Inflammatory macrophage treated with lipopolysaccharide for 1 hour (primary cell): ENCODE measurements at places on chromosomes 13 and 19.

- DNase-seq, result no peak
Observed at GRCh38 chr13:78499802-78500201, 103.5 kb downstream of the POU4F1 start.

DNA sequence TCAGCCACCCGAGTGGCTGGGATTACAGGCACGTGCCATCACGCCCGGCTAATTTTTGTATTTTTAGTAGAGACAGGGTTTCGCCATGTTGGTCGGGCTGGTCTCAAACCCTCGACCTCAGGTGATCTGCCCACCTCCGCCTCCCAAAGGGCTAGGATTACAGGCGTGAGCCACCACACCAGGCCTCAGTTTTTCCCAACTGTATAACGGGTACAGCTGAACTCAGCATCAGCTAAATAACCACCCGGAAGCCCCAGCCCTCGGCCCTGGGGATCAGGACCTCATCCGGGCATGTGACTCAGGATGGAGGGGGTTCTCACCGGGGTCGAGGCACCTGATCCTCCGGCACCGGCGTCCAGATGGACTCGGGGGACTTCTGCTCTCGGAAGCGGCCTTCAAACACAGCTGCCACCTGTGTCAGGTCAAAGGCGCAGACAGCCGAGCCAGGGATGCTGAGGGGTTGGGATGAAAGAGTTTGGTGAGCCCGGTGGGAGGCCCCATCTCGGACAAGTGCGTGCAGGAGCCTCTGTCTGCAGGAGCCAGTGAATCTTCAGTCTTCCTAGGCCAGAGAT is 8.9 kb downstream of the SEMA6B start:
- no peak for DNase-seq

GRCh38 chr13:111337206-111337605 is 16.8 kb downstream of the TEX29 start:
- DNase-seq, result no peak

DNA sequence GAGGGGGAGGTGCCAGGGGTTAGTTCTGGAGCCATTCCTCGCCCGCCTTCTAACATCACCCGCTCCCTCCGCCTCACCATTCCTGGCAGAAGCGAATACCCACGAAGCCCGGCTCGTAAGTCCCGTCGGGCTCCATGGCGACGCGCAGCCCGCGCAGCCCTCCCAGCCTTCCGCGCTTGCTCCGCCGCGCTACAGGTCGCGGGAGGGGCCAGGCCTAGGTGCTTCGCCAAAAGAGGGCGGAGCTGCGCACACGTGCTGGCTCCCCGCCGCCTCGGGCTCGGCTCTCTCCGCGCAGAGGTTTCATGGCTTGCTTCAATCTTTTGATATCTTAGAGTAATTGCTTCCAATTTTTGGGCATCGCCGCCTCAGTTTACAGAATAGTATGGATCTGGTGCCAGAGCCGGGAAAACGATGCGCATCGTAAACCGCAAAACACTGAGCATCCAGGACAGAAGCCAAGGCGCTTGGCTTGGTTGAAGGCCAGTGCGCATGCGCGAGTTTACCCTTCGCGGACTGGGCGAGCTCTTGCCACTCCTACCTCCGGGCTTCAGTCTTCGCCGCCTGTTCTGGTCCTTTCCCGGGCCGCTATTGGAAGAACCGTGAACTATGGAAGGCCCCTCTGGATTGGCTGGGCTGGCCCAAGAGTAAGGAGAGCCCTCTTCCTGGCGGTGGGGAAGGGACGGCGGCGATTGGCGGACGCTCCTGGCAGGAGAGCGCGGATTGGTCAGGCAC is at the start of gene POLR2I:
Gene POLR2I (minus strand): TSS at position 155 of the 732 bp plus-strand sequence. CDS start 19 bp downstream, at position 136.
- peak; percentile 100 for DNase-seq

DNA sequence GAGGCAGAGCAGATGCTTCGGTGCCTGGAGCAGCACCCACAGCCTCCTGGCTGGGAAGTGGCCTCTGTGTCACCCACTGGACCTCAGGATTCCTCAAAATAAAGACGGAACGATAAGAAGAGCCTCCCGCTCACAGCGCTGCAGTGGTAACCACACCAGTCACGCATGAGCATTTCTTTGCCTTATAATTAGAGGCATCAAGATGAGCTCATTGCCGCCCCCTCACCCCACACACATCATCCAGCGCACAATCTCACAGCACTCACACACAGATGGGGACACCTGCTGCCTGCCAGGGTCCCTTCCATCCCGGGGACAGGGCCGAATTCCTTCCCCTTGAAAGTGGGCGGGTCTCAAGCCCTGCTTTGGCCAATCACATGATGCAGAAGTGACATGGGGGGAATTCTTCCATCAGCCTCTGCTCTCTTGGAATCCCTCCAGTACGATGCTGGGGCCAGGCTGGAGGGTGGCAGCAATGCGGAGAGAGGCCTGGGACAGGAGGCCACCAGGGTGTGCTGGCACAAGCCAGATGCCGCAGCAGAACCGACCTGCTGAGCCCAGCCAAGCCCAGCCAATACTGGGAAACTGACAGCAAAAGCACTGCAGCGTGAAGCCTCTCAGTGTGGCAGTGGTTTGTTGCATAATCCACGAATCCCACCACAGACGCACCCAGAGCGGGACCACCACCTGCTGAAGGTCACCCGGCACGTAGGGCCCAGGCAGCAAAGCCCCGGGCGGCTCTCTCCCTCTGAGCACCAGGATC is 16.0 kb downstream of the PIP5K1C start:
- DNase-seq, result peak; percentile 76

DNA sequence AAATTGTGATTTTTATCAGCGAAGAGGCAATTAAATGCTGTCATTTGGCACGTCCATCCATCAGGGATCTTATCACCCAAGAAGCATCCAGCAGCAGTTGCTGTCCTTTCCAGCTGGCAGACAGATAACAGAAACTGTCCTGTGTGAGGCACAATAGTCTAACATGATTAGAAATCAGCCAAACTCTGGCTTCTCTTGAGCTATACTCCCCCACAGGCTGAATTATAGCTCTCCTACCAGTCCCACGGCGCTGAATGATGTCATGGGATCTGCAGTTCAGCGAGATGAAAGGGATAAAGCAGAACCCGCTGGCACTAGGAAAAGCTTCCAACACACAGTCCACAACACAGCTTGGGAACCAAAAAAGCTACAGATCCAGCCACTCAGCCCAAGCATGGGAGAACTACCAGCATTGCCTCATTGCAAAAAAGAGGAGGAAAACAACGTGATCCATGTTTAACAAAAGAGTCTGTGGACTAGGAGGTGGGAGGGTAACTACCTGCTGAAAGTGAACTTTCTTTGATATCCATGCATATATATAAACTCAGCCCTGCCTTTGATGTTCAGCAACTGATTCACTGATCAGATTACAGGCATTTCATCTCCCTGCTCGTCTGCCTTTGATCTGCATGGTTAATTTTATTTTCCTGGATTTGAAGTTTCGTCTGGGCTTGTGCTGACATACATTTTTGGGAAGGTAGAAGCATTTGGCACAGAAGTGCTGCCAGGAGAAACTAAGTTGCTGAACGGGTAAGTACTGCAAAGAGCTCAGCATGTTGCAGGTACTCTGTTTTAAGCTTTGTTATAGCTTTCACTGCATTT is at the start of gene TNFRSF19:
Gene TNFRSF19 (plus strand): TSS at position 314 of the 822 bp plus-strand sequence. CDS start 19,772 bp downstream, outside the sequence.
- peak; percentile 5 for DNase-seq

- no peak for DNase-seq
Observed at GRCh38 chr13:39159846-39160370, 121.7 kb downstream of the NHLRC3 start.

- no peak for DNase-seq
Observed at GRCh38 chr13:99260216-99260615, 2.0 kb upstream of the GPR18 start.

DNA sequence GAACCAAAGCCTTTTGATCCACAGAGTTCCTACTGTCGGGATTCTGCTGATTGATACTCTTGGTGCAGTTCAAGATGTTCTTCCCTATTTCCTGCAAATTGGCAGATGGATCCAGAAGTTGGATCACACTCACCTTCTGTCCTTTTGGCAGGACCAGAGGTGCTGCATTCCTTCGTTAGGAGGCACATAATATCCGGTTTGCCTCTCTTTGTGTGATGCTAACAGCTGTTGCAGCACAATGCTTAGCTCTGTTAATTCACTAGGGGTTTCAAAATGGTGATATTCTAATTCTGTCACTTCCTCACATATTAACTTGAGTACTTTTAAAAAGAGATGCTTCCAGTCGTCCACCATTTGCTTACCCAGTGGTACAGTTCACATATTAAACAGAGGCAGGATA is 15.2 kb upstream of the CHST8 start:
- no peak for DNase-seq

GRCh38 chr19:7869453-7869909 is 4.7 kb downstream of the PRR36 start:
- peak; percentile 42 for DNase-seq

DNA sequence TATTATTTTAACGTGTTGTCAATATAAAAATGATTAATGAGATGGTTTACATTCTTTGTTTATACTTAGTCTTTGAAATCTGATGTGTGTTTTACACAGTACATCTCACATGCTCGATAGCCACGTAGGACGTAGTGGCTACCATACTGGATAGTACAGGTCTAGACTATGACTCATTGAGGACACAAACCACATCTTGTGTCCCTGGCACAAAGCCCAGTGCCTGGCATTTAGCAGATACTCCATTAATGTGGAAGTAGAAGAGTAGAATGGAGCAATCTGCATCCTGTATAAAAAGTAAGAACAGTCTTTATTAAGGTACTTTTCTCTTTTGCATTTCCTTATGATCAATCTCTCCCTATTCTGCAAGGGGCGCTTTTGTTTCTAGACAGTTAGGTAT is 49.0 kb upstream of the FRY start:
- DNase-seq, result peak; percentile 82

- DNase-seq, result no peak
Observed at GRCh38 chr13:43006893-43007631, 15.0 kb upstream of the EPSTI1 start.

- DNase-seq, result no peak
Observed at GRCh38 chr13:31168166-31168565, 6.5 kb upstream of the HSPH1 start.

DNA sequence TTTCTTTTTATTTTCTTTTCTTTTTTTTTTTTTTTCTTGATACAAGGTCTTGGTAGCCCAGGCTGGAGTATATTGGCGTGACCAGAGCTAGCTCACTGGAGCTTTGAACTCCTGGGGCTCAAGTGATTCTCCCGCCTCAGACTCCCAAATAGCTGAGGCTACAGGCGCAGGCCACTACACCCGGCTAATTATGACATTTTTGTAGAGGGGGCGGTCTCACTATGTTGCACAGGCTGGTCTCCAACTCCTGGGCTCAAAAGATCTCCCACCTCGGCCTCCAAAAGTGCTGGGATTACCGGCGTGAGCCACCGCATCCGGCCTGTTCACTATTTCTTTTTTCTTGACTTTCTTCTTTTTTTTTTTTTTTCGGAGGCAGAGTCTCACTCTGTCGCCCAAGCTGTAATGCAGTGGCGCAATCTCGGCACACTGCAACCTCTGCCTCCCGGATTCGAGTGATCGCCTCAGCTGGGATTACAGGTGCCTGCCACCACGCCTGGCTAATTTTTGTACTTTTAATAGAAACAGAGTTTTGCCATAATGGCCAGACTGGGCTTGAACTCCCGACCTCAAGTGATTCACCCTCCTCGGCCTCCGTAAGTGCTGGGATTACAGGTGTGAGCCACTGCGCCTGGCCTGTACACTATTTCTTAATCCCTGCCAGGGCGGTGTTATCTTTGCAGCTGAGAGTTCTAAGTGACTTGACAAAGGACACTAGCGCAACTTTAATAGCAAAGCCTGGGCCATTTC is 37.1 kb upstream of the LSM14A start:
- no peak for DNase-seq

- DNase-seq, result no peak
Observed at GRCh38 chr19:1522838-1523237, 1.0 kb upstream of the PLK5 start.

DNA sequence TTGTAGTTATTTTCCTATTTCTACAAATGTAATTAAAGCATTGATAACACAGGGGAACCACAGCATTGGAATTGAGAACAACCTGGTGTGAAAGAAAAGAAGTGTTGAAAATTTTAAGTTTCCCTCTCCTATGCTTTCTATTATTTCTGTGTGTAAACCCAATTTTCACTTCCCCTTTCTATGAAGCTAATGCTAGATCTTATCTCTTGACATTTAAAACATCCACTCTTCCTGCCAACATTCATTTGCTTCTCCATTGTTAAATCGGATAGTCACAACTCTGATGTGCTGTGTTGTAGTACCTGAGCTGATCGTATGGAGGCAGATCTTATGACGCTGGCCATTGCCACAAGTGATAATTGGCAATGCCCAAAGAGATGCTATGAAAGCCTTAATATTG is 203.0 kb downstream of the ITGBL1 start:
- DNase-seq, result no peak

DNA sequence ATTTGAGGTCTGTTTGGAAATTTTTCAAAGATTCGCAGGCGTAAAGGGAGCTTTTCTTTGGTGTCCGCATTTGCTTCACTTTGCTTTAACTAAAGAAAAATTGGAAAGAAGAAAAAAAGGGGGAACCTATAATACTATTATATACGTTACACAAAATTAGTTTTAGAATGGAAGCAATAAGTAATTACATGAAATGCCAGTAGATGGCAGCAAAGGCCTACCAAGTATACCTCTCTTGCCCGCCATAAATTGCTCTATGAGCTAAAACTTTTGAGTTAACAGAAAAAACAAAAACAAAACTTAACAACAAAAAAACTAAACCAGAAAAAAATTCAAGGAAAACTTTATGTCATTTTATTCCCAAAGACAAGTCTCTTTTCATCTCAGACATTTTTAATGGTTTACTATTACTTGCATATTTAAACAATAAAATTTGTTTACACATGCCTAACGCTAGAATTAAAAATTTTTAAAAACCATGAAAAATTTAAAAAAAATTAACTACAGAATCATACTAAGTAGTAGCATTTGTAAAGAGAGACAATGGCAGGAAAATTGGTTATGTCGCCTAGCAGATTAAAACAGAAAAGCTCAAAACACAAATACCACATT is 271.4 kb downstream of the NALCN start:
- peak; percentile 25 for DNase-seq

DNA sequence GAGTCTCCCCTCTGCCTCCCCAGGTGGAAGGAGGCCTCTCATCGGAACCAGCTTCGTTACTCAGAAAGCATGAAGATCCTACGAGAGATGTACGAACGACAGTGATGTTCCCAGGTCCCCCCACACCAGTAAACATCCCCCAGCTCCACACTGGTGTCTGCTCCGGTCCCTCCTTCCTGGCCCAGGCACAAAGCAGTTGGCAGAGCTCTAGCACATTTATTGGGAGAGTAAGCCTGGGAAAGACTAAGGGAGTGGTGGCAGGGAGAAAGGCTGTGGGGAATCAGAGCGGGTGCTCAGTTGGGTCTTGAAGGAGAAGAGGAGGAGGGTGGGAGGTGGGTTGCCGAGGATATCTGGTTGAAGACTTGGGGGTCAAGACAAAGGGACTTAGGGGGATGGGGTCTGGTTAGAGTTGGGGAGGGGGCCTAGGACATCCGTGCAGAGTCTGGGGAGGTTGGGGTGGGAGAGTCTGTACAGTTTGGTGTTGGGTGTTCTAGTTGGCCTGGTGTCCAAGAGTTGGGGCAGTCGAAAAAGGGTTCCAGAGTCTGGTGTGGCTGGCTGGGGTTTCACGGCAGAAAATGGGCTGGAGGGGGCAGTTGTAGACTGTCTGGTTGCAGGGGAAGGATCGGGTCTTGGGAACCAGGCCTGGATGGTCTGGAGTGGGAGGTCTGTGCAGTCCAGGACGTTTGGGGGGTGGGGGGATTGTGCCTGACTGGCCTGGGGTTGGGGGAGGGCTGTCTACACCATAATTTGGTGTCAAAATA is 2.3 kb downstream of the HSPB6 start:
- DNase-seq, result no peak
